ENCODE measurements at places on chromosomes 7 and 10.

DNA sequence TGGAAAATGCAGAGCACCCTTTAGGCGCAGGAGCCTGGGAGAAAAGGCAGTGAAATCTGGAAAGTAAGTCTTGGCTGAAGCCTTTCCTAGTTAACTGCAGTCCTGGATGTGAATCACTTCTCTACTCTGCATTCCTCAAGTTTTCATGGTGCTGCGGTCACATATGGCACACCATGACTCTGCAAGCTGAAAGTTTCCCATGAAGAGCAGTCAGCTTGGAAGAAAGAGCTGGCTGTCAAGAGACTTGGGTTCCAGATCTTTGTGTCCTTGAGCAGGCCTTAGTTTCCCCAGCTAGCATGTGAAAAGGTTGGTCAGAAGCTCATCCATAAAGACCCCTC, 548.3 kb downstream of the SORCS3 start:
- no peak for DNase-seq

DNA sequence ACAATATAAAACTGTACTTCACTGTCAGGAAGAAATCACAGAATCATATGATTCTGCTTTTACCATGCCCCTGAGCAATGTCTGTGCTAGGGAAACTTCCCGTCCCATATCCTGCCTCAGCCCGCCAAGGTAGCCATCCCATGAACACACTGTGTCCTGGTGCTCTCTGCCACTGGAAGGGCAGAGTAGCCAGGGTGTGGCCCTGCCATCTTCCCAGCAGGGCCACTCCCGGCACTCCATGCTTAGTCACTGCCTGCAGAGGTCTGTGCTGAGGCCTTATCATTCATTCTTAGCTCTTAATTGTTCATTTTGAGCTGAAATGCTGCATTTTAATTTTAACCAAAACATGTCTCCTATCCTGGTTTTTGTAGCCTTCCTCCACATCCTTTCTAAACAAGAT, 31.8 kb downstream of the AP3M1 start:
- no peak for DNase-seq

DNA sequence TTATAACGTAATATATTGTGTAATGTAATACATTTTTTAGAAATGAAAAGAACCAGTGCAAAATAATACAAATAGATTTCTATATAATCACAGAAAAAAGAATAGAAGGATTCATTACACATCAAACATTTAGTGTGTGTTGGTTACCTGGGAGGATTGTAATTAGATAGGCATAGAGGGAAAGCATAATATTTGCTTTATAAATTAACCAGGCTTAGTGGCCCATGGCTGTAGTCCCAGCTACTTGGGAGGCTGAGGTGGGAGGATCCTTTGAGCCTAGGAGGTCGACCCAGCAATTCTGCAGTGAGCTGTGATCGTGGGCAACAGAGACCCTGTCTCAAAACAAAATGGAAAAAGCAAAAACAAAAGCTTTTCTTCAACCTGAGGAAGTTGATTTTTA, 5.0 kb upstream of the CNOT4 start:
- no peak for DNase-seq

GRCh38 chr7:148253629-148254028, 336.9 kb upstream of the C7orf33 start:
- no peak for DNase-seq

DNA sequence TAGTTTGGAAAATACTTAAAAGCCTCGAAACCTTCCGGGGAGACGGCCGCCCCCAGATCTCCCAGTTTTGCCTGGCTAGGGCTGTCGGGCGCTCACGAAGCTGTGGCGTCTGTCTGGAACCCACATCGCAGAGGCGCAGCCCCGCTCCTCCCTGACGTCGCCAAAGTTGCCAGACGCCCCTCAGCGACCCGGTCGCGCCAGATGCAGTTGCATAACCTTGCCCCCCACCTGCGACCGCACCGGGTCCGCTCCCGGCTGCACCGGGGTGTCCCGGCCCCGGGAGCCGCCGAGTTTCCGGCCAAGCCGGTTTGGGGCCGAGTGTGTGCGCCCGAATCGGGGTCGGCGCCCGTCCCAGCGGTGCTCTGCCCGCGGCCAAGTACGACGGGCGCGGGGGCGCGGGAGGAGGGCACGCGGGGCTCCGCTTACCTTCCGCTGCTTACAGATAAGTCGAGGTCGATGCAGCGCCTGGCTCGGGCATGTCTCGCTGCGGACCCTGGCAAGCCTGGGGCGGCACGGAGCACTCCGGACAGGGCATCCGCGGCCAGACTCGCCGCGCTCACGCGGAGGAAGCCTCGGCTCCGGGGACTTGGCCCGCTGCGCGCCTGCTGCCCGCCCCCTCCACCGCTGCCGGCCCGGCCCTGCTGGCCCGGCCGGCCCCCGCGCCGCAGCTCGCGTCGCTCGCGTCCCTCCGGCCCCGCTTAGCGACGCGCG, 665 bp downstream of the INSYN2A start:
- no peak for DNase-seq

DNA sequence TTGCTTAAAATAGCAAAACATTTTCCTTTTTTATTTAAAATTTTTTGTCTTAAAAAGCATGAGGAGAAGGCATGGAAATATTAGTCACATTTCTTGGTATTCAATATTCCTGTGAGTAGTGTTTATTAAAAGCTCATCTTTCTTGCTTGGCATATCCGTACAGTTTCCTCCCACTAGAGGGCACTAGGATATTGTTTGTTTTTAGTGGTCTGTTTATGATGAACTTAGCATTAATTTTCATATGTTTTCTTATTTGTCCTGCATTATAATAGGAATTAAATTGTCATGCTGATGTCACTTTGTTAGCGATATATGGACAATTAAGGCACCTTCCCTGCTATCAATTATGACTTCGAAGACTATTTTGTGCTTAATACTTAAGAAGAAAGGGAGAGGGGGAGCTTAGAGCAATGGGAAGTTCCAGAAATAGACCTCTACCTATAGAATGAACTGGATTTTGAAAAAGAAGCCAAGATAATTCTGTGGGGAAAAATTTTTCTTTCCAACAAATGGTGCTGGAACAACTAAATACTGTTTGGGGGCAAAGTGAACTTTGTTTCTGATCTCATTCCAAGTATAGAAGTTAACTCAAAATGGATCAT, 91.0 kb upstream of the STRIP2 start:
- DNase-seq = peak; percentile 58

DNA sequence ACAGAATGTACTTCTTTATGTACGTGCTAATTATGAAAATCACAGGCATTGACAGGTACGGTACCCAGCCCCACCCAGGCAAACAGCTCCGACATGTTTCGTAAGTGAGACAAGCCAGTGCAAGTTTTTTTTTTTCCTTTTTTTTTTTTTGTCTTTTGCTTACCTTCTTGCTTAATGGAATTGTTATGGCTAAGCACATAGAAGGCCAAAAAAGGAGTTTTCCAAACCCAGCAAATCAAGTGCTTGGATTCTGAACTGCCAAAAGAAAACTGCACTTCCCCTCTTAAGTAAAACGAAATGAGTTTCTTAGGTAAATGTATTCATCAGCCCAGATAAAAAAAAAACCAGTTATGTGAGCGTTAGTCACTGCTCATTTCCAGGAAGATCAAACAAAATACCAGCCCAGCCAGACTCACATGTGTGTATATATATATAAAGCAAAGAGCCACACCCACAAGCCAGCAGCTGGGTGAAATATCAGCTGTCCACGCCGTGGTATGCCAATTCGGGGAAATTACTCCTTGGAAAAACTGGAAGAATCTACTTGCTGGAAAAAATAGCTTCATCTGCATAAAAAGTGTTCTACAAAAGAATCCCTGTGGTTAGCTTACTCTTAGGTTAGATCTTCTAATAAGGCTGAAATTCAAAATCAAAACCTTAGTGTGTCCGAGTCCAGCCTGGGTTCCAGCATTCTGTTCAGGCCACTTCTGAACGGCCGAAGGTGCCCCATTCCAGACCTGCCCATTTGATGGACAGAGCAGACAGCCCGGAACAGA, 8.0 kb downstream of the KLF6 start:
- no peak for DNase-seq

DNA sequence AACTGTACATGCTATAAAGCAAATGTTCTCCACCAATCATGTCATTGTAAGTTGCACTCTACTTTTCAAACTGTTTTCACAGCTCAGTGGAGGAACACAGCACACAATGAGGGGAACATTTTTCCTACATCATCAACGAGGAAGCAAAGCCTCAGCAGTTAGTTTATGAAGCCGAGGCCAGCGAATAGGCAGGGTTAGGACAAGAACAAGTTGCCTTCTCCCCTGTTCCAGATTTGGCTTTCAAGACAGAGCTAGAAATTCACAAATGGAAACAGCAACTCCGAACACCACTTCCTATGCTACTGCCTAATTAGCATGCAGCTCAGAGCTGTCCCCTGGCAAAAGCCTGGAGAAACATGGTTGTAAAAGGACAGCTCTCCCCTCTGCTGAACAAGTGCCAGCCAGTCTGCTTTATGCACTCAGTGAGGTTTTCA, 19.8 kb downstream of the ITGB8 start:
- no peak for DNase-seq

DNA sequence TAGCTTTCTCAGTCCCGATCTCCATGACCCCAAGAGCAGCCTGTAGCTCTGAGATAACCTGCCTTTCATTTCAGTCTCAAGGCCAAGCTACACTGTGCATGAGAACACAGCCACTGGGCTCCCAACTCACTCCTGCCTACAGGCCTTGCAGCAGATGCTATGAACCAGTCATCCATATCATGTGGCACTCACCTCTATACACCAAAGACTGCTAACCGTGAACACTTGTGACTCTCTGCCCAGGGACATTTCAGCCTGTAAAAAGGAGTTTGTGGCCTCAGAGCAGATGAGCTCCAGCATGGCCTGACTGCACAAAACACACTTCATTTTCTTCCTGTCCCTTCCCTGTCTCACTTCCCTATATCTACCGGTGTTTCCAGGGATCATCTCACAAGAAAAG, 56.9 kb upstream of the NPY start:
- no peak for DNase-seq

DNA sequence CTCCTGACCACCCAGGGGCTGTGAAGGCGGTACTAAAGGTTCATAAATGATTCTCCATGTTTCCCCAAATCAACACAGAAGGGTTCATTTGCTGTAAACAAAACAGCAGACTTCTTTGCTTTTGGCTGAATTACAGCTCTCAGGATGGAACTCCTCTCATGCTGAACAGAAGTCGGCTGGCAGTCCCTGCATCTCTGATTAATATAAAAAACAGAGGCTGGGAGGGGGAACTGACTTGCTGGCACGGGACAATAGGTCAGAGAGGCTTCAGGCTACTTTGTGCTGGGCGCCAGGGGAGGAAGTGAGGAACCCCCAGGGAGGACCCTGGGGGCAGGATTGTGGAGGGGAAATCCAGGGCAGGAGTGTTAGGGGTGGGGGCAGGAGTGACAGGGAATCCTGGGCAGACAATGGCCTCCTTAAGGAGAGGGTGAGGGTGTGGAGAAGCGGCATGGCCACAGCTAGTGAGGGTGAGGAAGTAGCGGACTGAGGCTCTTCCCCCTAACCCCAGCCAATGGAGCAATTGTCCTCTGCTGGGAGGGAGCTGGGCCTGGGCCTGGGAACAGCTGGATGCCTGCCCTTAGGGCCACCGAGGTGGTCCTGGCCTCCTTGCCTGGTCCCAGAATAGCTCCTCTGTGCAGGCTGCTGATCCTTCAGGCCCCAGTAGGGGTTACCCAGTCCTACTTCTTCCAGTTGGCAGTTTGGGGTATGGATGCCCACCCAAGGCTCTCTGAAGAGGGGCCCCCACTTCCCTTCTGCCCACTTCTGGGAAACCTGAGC, 9.2 kb upstream of the SFRP5 start:
- no peak for DNase-seq

GRCh38 chr10:124599588-124600050, 138.0 kb downstream of the LHPP start:
- no peak for DNase-seq

GRCh38 chr7:114765331-114766040, 156.4 kb upstream of the MDFIC start:
- no peak for DNase-seq

DNA sequence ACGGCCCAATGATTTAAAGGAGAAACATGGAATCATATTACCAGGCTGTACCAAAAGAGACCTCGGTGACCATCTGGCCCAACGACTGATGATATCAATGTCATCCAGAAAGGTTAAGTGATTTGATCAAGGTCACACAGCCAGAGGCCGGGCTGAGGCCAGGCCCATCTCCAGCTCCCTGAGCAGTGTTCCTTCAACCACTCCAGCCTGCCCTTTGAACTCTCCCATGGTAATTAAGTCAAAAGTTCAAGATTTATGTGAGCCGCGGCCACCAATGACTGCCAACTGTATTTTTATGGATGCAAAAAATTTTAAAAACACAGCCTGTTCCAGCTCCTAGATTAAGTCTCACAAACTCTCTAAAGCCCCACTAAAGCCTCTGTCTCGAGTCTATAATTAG, 41.8 kb downstream of the FGFR2 start:
- DNase-seq = no peak

DNA sequence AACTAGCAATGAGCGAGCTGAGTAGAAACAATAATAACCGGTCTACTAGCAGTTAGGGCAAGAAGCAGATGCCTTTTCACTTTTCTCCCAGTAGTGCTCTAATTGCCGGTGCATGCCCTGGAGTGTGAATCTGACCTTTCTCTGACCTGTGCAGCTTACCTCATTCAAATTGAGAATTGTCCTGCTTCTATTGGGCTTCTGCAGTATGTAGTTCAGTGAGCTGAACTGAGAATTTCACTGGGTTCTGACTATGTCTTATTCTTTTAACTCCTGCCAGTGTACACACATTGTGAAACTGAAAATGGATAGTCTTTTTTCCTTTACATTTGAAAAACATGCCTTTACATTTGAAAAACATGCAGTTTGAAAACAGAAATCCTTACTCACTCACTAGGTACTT, 157.9 kb upstream of the GRM3 start:
- DNase-seq = no peak

DNA sequence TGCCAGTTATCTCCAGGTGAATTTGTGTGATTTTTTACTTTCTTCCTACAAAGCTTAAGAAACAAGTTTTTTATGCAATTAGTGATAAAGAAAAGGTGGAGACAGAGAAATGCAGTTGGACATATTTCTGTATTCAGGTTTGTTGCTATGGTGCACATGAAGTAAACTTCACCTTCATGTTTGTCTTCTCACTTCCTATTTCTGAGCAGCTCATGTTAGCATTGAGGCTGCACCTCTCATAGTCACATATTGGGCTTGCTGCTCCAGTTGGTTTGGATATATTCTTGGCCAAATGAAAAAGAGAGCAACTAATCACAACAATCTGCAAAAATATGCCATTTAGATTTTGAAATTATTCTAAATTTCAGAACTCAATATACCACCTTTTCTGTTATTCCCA, 475.6 kb upstream of the ZWINT start:
- no peak for DNase-seq

- no peak for DNase-seq
Measured at GRCh38 chr7:144410441-144410840, 6.9 kb upstream of the NOBOX start.

Data from T-helper 2 cell (primary cell).